ENCODE measurements at places on chromosomes 7 and 10. TPM values are rescaled to one million over a fixed set of nuclear protein-coding genes. Genes with fewer than 3 reads are reported as not detected.

DNA sequence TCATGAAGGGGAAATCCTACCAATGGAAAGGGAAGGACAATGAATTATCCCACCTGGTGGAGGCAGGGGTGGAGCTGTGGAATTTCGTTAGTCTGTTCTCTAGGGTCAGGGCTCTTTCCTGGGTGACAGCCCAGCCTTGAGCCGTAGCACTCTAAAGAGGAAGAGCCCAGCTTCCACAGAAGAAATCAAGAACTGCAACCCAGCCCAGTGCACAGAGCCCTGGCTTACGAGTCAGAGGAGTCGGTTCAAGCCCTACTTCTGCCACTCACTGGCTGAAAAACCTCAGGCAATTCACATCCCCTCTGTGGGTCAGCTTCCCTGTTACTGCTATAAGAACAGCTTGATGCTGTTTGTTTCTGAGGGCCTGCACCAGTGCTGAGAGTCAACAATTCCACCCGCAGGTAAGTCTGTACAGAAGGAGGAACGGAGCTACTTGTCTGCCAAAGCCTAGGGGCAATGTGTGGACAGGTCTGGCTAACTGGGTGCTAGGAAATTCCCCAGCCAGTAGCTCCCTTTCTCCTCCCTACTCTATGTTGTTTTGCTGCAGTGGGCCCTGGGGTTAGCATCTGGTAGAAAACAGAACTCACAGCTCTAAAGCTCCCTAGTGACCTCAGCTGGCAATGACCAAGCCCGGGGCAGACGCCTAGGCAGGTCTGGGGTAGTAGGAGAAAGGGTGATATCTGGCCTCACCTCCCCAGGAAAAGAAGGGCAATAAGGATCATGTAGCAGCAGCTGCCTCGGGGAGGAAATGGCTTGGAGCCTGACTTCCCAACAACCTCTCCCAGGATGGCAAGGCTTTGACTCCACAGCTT lies 3.3 kb downstream of the AVPI1 start:
- peak overlapping the region; percentile 96 for H3K27ac ChIP-seq
- no peak for DNase-seq
- H3K36me3 ChIP-seq = peaks cover 5% of the 10 kb centered on the region
- peaks cover 75% of the 10 kb centered on the region for H3K4me1 ChIP-seq
- H3K27me3 ChIP-seq = no peaks in the 10 kb centered on the region

DNA sequence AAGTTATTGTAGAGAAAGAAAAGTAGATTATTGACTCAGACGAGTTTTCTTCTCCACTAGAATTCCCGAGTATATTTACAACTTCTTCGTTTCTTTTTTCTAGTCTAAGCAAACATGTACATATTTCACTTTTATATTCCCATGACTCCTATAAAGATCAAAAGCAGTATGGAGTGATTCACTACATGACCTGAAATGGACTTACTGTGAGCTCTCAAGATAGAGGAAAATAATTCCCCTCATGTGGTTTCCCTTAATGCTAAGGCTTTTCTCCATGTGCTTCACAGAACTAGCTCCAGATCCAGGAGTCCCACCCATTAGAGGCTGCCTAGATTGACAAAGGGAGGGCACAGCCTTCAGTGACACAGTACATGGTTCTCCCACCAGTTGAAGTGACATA lies 823.1 kb upstream of the LRRTM3 start:
- DNase-seq = no peak
- no peak overlapping the region for H3K27ac ChIP-seq
- H3K4me3 ChIP-seq = no peak overlapping the region
- no peaks in the 10 kb centered on the region for H3K27me3 ChIP-seq
- H3K36me3 ChIP-seq = no peaks in the 10 kb centered on the region

DNA sequence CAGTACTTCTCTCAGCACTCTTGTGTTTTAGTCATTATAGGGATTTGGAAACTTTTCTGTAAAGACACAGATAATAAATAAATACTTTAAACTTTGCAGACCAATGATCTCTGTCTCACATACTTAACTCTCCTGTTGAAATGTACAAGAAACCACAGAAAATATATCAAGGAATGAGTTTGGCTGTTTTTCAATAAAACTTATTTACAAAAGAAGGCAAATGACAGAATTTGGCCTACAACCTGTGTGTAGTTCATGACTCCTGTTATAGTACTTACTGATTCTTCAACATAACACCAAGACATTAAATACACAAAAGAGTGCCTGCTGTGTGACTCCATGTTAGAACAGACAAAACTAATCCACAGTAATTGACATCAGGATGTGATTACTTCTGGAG lies 510.0 kb upstream of the PHF14 start:
- H3K4me3 ChIP-seq = no peak overlapping the region
- H3K36me3 ChIP-seq = no peaks in the 10 kb centered on the region

DNA sequence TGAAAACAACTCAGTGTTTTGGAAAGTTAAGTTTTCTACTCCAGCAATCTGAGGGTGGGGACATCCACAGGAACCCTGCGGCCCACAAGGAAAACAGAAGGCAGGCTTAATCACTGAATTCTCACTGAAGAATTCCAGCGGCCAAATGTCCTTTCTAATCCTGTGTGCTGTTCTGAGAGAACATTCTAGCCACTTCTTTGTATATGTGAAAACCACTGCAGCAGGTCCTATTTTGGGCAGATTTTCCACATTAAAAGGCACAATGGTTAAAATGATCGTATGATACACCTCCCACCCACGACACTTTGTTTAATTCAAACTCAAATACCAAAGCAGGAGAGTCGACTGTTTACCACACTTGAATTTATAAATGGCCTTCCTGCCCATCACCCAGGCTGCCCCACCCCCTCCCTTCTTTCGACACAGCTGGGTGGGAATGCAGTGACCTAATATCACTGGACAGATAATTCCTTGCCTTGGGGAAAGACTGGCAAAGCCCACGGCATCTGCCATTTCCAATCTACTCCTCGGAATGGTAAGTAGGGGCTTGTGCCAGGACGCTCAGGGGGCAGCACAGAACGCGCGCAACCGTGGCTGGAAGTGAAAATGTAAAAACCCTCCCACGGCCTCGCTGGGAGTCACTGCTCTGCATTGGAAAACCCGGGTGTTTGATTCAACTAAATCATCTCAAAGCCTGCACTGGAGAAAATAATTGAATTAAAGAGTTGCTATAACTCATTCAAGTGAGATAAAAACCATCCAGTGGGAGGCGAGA lies 67.0 kb downstream of the CTBP2 start:
- no peaks in the 10 kb centered on the region for H3K36me3 ChIP-seq
- H3K27me3 ChIP-seq = no peaks in the 10 kb centered on the region
- H3K27ac ChIP-seq = peak overlapping the region; percentile 68
- H3K4me3 ChIP-seq = no peak overlapping the region
- H3K4me1 ChIP-seq = peaks cover 67% of the 10 kb centered on the region

DNA sequence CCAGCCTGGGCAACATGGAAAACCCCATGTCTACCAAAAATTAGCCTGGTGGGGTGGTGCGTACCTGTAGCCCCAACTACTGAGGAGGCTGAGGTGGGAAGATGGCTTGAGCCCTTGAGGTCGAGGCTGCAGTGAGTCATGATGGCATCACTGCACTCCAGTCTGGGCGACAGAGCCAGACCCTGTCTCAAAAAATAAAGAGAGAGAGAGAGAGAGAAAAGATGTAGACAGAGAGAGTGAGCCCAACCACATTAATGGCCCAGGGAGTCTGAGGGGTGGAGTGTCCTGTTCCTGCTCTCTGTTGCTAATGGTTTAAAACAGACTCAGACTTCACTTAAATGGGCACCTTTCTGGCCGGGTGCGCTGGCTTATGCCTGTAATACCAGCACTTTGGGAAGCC lies 455.7 kb upstream of the GALNT17 start:
- H3K36me3 ChIP-seq = no peaks in the 10 kb centered on the region
- H3K27ac ChIP-seq = no peak overlapping the region
- DNase-seq = no peak
- H3K4me3 ChIP-seq = no peak overlapping the region
- H3K4me1 ChIP-seq = peaks cover 15% of the 10 kb centered on the region
- no peaks in the 10 kb centered on the region for H3K27me3 ChIP-seq

AKR1B15 gene
- total RNA-seq = 11.5 TPM

STK17A gene
- total RNA-seq = 16.7 TPM

EGR2 gene
- 3.2 TPM for total RNA-seq

Data from vagina (tissue), 2 donors.